ENCODE measurements at places on chromosomes 4 and X.

DNA sequence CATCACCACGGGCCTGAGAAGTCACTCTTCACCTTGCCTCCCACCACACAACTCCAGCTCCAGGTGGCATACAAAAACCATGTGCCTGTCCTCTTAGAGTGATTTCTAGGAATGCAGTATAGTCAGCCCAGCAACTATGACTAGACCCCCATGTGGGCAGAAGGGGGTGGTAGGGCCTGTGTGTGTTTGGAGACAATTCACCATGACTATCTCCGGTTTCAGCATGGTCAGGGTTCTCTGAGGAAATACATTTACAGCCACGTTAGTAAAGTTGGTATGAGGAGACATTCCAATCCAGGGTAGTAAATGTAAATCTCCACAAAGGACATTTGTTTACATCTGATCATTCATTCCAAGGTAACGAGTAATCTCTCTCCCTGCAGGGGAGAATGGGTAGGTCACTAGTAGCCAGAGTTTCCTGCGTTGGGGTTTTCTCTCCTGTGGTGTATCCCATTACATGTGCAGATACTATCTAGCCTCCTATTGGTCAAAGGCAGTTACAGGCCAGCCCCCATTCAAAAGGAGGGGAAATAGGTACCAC is 4.2 kb upstream of the MTMR1 start:
- no peak for DNase-seq

- no peak for DNase-seq
Measured at GRCh38 chrX:68999356-68999755, 165.9 kb downstream of the PJA1 start.

- DNase-seq = no peak
Measured at GRCh38 chrX:11431786-11432185, 138.6 kb downstream of the AMELX start.

GRCh38 chr4:79917246-79917645 is 155.8 kb downstream of the ANTXR2 start:
- DNase-seq = peak; percentile 46

- DNase-seq = no peak
Measured at GRCh38 chr4:8289956-8290700, 20.6 kb downstream of the HTRA3 start.

Data from activated naive CD4-positive, alpha-beta T cell treated with Interleukin-2 at 50 U/mL for 16 hours (primary cell).